ENCODE measurements at places on chromosomes 1 and 21.
A peak's percentile ranks its signal among the peaks of the same experiment; 100 is the strongest.

- peak; percentile 78 for DNase-seq
Measured at GRCh38 chr1:66374148-66374547, 159.8 kb upstream of the SGIP1 start.

GRCh38 chr1:12441414-12442105 is 176.4 kb downstream of the DHRS3 start:
- no peak for DNase-seq

- DNase-seq: no peak
Measured at GRCh38 chr1:224089583-224089982, 24.3 kb upstream of the FBXO28 start.

- peak; percentile 66 for DNase-seq
Measured at GRCh38 chr1:173342736-173343135, 134.4 kb upstream of the PRDX6 start.

DNA sequence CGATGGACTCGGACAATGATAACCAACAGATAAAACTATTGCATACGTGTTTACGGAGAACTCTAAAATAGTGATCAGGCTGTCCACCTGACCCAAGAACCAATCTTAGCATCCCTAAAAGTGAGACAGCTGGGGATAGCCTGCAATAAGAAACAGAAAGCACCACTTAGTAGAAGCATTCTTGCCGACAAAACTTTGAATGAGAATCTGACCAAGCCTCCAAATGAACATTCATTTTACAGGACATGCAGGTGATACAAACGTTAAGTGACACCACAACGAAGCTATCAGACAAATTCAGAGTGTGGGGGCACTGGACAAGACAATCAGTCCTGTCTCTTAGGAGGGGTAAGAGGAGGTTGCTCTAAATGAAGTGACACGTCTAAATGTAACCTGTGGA is 1.2 kb downstream of the PSMG1 start:
- no peak for DNase-seq

All from suppressor macrophage treated with lipopolysaccharide for 1 hour (primary cell).